ENCODE measurements at places on chromosomes 12 and 14.

GRCh38 chr14:81801921-81802320 lies 268.3 kb upstream of the SEL1L start:
- DNase-seq = no peak

- DNase-seq = no peak
Observed at GRCh38 chr14:55650992-55651391, 71.0 kb downstream of the KTN1 start.

DNA sequence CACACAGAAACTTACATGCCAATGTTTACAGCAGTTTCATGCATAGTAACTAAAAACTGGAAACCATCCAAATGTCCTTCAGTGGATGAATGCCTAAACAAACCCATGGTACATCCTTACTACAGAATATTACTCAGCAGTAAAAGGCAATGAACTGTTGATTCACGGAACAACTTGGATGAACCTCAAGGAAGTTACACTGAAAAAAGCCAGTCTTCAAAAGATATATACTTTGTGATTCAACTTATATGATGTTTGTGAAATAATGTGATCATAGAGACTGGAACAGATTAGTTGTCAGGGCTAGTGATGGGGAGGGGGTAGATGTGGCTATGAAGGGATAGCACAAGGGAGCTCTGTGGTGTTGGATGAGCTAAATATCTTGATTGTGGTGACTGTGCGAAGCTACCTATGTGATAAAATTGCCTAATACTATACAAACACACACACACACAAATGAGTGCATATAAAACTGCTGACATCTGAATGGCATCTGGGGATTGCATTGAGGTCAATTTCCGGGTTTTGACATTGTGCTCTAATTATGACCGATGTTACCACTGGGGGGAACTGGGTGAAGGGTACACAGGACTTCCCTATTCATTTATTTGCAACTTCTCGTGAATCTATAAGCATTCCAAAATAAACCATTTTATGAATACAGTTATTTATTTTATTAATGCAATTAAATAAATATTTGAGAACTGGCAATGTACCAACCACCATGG lies 94.3 kb downstream of the RIN3 start:
- DNase-seq = no peak

DNA sequence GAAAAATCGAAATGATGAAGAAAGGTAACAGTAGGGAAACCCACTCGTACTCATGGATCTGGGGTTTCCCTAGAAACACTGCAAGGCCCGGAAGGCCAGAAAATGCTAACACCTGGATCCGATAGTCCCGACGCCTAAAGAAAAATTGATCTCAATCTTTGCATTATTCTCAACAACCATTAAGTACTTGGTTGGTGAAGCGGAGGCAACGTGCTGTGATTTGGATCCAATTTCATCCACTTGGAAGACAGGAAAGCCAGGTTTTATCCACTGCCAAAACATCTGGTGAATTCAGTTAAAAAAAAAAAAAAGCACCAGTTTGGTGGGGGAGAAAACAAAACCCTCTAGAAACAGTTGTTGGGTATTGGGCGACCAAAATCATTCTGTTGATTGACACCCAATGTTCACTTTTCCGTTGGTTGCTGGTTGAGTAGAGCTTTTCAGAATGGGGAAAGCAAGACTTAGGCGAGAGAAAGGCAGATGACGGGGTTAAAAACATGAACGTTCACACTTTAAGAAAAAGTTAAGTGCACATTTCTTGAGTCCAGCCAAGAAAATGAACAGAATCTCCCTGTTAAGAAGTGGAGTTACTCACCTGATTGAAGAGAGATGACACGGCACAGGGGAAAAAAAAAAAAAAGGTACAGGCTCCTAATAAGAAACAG lies 41.9 kb upstream of the MED13L start:
- no peak for DNase-seq

GRCh38 chr12:19120795-19121194 lies 8.7 kb upstream of the PLEKHA5 start:
- no peak for DNase-seq

- no peak for DNase-seq
Observed at GRCh38 chr12:52573306-52573705, 337 bp downstream of the KRT74 start.

GRCh38 chr12:97017213-97017612 lies 110.2 kb downstream of the NEDD1 start:
- DNase-seq = no peak

DNA sequence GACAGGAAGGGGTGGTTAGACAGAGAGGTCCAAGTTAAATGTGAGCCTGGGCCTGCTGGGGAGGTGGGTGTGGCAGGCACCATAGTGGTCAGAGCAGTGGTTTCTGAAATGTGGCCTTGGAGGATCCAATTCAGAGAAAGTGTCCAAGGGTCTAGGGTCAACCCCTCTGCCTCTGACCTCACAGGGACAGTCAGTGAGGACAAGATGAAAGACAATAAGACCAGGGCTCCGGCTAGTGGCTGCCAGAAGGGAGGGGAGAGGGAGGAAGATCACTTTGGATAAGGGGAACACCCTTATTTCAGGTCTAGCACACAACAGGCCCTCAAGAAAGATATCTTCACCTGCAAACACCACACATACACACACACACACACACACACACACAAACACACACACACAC lies 335.1 kb downstream of the MED13L start:
- no peak for DNase-seq

DNA sequence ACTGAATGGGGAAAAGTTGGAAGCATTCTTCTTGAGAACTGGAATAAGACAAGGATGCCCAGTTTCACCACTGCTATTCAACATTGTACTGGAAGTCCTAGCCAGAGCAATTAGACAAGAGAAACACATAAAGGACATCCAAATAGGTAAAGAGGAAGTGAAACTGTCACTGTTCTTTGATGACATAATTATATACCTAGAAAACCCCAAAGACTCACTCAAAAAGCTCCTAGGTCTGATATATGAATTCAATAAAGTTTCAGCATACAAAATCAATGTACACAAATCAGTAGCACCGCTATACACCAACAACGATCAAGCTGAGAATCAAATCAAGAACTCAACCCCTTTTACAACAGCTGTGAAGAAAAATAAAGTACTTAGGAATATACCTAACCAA lies 157.3 kb upstream of the DDHD1 start:
- no peak for DNase-seq

- no peak for DNase-seq
Observed at GRCh38 chr14:69133206-69134125, 19.5 kb downstream of the DCAF5 start.

DNA sequence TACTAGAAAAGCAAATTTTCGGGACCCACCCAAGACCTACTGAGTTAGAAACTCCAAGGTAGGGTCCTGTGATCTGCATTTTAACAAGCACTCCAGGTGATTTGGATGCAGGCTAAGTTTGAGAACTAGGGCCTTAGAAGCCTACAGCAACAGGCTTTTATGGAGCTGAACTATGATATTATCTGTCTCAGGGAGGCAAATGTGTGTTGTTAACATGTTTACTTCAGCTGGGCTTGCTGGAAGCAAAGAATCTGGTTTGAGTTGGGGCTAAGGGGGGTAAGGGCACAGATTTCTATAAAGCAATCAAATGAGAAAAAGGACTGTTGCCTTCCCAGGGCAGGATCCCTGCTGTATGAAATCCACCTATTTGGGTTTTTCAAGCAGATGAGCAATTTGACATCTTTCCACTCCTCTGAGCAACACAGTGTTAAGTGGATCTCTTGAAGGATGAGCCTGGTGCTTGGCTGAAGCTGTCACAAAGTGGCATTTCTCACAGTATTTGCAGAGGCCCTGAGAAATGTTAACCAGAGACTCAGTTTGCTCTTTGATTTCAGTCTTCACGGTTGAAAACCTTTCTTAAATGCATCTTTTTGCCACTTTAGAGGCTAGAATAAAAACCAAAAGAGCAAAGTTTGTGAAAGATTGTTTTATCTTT lies 36.2 kb upstream of the SOCS2 start:
- no peak for DNase-seq

- no peak for DNase-seq
Observed at GRCh38 chr12:50988871-50989270, 36.5 kb downstream of the HIGD1C start.

GRCh38 chr12:52480073-52480472 lies 6.5 kb upstream of the KRT6C start:
- no peak for DNase-seq

- no peak for DNase-seq
Observed at GRCh38 chr12:70508178-70508577, 129.1 kb downstream of the PTPRB start.

GRCh38 chr12:15863984-15864383 lies 18.2 kb upstream of the STRAP start:
- DNase-seq = peak; percentile 15

DNA sequence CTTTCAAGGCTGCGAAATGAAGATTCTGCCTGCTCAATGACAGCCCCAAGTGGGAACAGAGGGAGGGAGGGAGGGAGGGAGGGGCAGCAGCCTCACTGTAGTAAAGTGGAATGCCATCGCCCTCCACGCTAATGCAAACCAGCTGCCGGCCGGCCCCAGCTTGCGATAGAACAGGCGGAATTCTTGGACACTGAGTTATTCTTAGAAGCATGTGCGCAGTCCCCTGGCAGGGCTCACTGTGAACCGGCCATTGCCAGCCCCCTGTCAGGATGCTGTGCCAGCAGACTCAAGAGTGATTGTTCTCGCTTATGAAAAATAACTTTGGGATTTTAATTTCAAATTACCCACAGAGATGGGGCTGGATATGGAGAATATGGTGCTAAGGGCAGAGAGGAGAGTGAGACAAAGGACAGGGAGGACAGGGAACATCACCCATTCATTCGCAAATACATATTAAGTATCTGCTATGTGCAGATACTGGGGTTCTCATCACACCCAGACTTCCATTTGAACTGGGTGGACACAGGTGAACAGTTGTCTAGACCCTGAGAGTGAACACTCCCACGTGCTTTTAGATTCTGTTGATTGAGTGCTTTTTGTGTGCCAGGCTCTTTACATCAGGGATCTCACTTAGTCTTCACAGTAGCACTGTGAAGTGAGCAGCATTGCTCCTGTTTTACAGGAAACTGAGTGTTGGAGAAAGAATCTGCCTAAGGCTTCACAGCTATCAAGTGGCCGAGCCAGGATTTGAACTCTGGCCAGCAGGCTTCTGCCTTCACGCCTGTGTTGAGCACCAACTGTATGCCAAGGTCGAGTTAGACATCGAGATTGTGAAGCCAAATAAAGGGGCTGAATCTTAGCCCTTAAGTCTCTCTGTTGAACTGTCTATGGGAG lies 192.9 kb downstream of the C12orf75 start:
- DNase-seq = no peak

GRCh38 chr14:35044939-35045797 lies 904 bp upstream of the FAM177A1 start:
- DNase-seq = no peak

Measured in GM10248 (cell line).